Dermis microvascular lymphatic vessel endothelial cell (primary cell): ENCODE measurements at places on chromosomes 3 and 15.

DNA sequence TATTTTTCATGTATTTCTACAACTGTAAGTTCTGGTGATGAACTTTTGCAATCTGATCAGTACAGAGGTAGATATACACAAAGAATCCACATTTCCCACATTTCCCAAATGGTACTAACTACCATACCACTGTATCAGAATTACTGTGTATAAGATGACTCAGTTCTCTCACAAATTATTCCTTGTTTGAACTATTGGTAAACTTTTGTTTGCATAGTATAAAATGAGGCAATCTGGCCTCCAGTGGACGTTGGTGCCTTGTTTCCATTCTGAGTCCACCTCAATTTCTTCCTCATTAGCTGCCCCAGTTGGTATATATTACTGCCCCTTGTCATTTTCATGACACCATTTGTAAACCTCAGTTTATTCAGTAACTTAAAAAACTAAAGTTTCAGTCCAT, 38.5 kb downstream of the SPTSSB start:
- no peak for DNase-seq

DNA sequence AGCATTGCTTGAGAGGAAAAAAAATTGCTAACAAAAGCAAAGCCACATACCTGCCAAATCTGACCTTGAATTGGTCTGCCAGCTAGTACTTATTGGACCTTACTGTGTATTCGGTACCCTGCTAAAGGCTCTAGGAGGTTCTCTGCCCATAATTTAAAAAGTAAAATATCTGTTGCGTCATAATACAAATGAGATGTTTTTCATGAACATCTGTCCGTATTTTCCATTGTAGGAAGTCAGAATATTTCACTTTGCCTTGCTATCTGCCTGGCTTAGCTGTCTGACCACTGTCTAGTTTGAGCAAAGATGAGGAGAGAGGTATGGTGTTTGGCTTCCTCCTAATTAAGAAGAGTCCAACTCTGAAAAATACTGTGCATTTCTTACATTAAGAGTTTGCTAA, 10.8 kb upstream of the C3orf20 start:
- no peak for DNase-seq

- peak; percentile 26 for DNase-seq
Measured at GRCh38 chr15:35330916-35331315, 215.0 kb downstream of the DPH6 start.

DNA sequence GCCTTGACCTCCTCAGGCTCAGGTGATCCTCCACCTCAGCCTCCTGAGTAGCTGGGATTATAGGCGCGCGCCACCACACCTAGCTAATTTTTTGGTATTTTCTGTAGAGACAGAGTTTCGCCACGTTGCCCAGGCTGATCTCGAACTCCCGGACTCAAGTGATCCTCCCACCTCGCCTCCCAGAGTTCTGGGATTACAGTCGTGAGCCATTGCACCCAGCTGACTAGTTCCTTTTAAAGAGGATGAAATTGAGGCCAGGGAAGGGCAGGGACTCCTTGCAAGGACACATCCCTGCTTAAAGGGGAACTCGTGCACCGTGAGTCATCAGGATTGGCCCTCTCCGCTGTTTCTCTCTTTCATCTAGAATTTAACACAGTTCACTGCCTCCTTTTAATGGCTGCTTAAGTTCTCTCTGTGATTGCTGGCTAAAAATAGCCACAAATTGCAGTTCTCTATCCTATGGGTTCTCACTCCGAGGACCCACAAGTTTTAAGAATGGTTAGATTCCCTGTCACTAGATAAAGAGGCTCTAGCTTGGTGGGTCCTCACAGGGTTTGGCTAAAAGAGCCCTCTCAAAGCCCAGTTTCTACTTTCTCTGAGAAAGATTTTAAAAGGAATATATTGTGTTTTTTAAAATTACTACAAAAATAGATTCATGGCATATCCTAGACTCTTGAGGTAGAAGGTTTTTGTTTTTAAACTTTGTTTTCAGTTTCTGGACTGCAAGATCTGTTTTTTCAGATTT, 1.4 kb downstream of the CRTAP start:
- no peak for DNase-seq

GRCh38 chr3:120536642-120537041, 59.5 kb upstream of the NDUFB4 start:
- DNase-seq: no peak

DNA sequence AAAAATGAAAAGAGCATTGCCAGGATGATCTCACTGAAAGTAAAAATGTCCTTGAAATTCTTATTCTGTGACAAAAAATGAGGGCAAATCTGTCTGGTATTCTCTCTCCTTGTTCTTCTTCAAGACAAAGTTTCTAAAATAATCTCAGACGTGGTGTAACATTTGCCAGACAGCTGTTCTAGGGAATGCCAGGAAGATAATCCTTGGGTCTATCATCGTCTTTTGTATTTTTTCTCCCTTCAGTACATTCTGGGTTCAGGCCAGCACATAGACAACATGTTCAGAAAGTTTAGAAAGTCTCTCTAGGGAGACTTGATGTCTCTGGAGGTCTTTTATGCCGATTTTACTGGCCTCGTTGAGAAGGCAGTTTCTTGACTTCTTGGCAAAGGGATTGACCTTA, 121.2 kb upstream of the HES1 start:
- DNase-seq: no peak

GRCh38 chr15:92123962-92124656, 269.6 kb upstream of the ST8SIA2 start:
- no peak for DNase-seq

DNA sequence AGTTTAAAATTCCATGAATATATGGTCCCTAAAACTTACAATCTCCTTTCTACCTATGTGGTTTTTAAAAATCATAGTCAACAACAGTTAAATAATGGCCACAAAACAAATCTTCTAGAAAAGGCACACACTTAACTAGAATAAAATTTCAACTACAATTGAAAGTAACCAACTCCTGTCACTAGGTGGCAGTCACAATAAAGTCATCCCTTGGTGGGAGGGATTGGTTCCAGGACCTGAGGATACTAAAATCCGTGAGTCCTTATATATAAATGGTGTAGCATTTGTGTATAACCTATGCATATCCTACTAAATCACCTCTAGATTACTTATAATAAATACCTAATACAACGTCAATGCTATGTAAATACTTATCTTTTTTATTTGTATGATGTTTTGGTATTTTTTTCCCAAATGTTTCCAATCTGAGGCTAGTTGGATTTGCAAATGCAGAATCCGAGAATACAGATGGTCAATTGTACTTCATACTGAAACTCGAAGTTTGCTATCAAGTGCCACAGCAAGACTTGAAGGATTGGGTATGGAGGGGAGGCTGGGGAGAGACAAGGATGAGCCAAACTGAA, 172.6 kb downstream of the FMN1 start:
- DNase-seq: peak; percentile 38

- DNase-seq: no peak
Measured at GRCh38 chr3:43194069-43194468, 88.2 kb upstream of the POMGNT2 start.

DNA sequence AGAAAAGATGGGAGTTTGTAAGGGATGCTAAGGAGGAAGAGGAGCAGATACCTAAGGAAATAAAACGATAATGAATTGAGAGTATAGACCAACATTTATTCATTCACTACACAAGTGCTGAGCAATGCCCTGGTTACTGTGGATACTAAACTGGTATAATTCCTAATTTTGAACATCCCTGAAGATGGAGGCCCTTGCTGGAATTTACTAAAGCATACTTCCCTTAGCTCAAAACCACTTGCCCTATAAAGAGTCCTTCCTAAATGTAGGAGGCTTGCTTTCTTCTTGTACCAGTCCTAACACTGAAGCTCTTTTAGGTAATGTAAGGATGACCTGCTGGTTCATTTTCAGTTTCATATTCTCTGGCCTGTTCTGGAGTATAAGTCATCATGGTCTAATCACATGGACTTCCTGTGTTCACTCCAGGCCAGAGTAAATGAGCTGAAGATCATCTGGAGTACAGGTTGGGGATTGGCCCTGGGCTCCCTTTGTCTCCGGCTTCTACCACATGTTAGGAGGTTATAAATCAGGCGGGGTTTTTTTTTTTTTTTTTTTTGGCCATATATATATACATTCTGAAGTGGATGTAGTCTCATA, 40.1 kb upstream of the MTMR10 start:
- DNase-seq: peak; percentile 52

- no peak for DNase-seq
Measured at GRCh38 chr3:78641703-78642102, 1126.1 kb downstream of the ROBO1 start.

GRCh38 chr3:191646242-191646641, 185.3 kb downstream of the PYDC2 start:
- DNase-seq: no peak

GRCh38 chr3:10443272-10444109, 61.9 kb downstream of the ATP2B2 start:
- DNase-seq: no peak

DNA sequence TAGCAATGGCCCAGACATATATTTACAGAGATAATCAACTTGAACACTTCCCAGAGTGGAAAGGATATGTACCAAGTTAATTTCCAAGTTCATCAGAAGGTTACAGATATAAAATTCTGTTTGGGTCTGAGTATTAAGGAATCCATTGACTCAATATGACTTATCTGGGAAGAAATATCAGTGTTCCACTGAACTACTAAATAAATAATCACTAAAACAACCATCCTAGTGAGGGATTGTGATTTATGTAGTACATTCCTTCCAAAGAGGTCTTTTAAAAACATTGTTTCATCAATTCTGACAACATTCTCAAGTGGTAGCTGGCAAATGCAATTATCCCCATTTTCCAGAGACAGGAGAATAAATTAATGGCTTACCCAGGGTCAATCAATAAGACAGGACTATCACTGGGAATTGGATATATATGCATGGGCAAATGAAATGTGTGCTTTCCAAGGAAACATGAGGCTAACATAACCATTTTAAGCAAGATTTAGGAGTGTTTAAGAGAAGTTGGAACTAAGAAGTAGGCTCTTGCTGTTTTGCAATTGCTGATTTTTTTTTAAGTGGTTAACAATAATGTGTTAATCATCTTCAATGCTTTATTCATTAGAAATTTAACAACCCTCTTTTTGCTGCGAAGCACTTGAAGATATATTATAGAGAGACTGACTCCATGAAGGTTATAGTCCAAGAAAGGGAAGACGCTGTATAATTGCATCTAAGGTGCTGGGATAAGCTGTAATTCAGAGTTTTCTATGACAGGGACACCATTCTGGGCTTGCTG, 37.9 kb downstream of the SLC9A9 start:
- DNase-seq: no peak

DNA sequence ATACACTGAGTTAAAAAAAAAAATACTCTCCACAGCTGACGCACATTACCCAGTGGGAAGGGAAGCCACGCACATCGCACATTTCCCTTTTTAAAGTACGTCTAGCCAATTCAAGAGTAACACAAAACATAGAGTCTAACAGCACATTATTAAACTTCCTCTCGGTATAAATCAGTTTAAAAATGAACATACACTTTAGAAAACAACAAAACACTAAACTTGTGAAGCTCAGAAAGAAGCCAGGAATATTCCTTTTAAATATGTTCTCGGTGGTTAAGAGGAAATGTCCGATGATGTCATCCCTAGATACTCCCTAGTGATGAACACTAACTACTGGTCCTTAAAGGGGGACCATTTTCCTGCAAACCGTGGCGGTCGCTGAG, 721 bp downstream of the MYEF2 start:
- peak; percentile 52 for DNase-seq

DNA sequence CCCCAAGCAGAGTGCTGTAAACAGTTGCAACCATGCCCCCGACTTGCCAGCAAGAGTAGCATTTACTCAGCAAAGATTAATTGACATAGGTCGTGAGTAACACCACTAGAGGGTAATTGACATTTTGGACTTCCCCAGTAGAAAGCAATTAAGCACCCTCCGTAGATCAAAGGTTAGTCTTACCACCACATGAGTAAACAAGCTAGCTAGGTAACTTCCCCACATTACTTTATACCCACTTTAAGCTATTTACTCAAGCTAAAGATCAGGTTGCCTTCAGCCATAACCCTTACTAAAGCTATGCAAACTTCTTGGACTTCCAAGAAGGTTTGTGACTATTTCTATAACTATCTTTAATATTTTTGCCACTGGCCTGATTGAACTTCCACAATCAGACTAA, 1072.7 kb downstream of the OTOL1 start:
- DNase-seq: no peak

DNA sequence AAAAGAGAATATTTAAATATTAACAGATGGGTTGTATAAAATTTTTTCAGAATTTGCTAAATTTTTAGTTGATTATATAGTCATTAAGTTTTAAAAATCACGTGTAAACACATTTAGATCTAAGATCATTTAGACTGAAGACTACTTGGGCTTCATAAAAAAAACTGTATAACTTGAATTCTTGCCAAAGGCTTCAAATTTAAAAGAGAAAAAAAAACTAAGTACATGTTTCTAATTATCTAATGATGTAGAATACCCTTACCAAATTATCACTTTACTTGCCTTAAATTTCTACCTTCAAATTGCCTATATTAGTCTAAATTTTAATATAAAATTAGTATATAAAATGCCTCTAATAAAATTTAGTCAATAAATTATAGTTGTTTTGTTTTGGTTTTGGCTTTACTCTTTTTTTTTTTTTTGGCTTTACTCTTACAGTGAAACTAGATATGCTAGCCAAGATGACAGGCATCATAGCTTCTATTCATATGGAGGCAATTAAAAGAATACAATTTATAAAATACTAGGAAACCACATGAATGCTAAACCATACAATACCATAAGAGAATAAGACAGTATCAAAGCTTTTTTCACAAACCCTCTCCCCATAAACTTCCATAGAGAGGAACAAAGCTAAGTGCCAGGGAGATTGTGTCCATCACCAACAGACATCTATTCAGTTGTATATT, 183.1 kb upstream of the KCNMB2 start:
- no peak for DNase-seq

- no peak for DNase-seq
Measured at GRCh38 chr3:69121950-69122349, 445 bp downstream of the LMOD3 start.

- no peak for DNase-seq
Measured at GRCh38 chr3:46574881-46575576, 8.9 kb upstream of the LRRC2 start.

- DNase-seq: no peak
Measured at GRCh38 chr3:124639406-124640237, 90.6 kb upstream of the UMPS start.

DNA sequence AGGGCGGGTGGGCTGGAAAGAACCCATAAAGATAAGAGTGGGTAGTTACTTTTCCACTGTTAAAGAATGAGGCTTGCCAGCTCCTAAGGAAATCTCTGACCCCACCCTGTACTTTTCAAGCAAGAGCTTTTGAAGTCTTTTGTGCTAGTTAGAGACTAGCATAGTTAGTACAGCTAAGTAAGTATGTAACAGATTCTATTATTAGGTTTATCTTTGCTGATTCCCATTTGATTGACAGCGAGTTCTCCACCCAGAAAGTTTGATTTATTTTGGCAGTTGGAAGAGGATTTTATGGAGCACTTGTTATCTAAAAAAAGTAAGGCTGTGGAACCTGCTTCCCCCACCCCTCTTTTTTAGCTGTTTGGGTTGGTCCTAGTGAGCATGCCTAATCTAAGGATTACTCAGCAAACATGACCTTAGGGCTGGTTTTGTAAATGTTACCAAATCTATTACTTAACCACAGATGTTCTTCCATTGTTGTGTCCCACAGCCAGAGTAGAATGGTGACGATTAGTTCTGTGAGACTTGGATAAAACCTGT, 57.6 kb downstream of the FNDC3B start:
- DNase-seq: no peak
